ENCODE measurements at places on chromosomes 6 and 20. TPM values are rescaled to one million over a fixed set of nuclear protein-coding genes. Genes with fewer than 3 reads are reported as not detected.

Gene SSTR4
- not detected for total RNA-seq

DNA sequence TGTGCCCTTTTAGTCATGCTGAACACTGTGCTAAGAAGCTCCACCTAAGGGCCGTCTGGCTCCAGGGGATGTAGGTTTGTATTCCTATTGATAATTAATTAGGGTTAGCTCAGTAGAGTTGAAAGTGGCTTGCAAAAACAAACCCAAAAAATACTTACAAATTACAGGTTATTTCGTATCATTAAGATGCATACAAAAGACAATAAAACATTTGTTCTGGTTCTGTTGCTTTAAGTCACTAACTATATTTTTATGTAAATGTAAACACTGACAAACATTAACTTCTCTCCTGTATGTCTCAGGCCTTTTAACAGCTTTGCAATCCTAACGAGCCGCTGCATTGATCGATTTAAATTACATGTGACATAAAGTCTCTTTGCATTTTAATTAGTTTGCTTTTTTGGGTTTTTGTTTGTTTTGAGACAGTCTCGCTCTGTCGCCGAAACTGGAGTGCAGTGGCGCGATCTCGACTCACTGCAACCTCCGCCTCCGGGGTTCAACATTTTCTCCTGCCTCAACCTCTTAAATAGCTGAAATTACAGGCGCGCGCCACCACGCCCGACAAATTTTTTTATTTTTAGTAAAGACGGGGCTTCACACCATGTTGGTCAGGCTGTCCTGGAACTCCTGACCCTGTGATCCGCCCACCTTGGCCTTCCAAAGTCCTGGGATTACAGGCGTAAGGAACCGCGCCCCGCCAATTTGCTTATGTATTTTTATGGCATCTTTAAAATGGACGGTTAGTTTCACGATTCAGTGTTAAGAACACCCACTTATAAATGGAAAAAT lies 110.9 kb downstream of the HFE start:
- peak; percentile 75 for DNase-seq

DNA sequence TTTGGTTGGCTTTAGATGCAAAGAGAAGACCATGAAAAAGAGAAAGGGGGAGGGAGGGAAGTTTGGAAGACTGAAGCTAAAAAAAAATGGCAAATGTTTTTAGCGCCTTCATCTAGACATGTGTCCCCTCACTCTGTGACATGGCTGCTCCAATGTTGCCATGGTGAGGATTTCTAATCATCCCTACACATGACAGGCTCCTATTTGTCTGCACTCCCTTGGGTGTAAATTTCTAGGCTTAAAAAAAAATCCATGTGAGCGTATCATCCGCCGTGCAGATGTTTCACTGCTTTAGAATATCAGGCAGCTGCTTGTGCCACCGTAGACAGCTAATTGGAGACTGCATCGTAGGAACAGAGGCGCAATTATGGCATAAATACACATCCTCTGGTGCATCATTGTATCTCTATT lies 761.1 kb upstream of the MMS22L start:
- no peak for DNase-seq

Gene GHRH
- not detected for total RNA-seq

GRCh38 chr6:105824732-105825131 lies 261.4 kb upstream of the PRDM1 start:
- no peak for DNase-seq

DNA sequence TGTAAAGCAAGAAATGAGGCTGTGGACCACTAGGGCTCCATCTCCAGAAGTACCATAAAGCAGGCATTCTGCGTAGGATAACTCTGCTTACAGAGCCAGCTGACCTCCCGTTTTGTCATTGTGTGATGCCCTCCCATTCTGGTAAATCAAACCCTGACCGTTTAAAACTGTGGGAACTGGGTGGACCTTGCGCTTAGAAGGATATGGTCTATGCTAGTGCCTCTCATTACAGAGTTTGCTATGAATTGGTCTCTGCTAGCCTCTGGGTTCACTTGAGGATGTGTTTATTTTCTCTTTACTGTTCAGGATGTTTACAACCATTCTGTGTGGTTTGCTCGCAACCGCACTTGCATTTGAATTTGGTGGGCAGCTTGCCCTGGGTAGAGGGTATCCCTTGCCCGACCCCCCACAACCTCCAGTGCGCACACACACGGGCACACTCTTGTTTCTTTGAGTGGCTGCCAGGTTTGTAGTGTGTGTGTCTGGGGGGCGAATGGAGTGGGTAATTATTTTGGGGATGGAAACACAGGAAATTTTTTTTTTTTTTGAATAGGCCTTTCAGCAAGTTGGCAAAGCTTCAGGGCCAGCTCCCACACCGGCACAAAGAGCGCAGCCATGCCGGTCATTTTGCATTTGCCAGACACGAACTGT lies 198.3 kb downstream of the JARID2 start:
- no peak for DNase-seq

Gene TREML2
- not detected for total RNA-seq

GRCh38 chr6:14200047-14200446 lies 82.5 kb downstream of the CD83 start:
- DNase-seq, result no peak

Gene ME1
- 15.4 TPM for total RNA-seq

GRCh38 chr6:166259296-166259977 lies 48.8 kb downstream of the PRR18 start:
- no peak for DNase-seq

DNA sequence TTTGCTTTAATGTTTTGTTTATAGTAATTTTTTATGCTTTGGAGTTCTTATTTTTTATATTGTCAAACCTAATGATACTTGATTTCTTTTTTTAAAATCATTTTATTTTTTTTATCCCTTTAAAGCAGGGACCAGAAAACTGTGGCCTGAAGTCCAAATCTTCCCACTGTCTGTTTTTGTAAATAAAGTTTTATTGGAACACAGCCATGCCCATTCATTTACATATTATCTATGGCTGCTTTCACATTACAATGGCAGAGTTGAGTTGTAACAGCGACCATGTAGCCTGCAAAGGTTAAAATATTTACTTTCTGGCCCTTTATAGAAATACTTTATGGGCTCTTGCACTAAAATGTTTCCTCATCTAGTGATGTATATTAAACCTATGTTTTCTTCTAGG lies 42.3 kb downstream of the PPP1R16B start:
- no peak for DNase-seq

DNA sequence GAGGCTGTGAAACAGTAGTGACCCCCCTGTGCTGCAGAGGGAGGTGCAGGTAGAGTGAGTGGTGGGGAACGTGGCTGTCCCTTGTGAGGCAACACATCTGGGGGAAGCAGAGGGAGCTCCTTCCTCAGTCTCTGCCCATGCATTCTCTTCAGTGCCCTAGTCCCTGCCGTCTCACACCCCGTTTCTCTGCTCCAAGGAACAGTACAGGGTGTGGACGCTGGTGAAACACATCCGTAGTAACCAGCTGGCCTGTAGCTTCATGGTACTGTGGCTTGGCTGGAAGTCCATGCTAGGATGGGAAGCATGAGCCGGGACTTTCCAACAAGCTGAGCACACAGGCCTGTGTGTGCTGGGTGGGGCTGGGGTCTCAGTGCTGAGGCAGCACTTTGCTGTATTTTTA lies 25.4 kb upstream of the CST3 start:
- peak; percentile 24 for DNase-seq

Gene TSHZ2
- 0.13 TPM for total RNA-seq

- no peak for DNase-seq
Observed at GRCh38 chr6:100785982-100786381, 95.1 kb downstream of the ASCC3 start.

Gene DYNLT2
- 1.5 TPM for total RNA-seq

DNA sequence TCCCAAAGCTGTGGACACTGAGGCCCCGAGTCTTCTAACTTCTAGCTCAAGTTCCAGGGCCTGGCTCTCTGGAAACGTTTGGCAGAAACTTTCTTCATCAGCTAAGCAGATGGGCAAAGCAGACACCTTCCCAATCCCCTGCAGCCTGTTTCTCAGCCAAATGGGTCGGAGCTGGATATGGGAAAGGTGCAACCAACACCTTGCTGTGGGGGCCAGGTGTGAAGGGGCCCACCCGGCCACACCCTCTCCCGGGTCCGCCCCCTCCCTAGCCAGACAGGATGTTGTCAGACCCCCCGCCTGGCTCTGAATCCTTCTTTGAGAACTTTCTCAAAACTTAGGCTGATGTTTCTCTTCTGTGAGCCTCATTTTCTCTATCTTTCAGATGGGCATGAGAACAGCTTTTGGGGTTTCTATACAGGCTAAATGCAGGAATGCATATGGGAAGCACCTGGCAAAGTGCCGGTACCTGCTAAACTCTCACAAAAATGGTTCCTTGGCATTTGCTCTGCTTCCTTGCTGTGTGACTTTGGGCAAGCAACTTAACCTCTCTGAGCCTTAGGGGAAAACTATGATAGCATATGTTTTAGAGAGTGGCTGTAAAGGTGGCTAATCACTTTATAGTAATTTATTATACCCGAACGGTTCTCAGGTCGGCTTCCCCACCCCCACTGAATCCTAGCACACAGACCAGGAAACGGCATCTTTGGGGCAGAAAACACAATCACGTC lies 1.8 kb downstream of the SNAI1 start:
- DNase-seq, result no peak

Gene TMEM244
- not detected for total RNA-seq

DNA sequence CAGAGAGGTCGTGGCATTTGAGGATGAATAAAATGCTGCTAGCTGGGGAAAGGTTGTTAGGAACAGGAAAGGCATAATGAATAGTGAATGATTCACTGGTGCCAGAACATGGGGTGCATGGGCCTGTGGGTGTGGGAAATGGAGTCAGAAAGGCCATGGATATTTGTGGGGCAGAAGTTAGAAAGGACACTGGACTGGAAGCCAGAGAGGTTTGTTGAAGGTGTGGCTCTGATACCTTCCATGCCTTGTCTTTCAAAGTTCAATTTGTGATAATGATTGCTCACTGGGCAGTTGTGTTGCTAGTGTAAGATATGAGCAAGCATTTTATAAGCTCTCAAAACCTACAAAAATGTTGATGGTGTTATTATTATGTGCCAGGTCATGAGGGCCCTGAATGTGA lies 32.7 kb downstream of the LRRC1 start:
- DNase-seq, result no peak

Gene BPIFB4
- not detected for total RNA-seq

DNA sequence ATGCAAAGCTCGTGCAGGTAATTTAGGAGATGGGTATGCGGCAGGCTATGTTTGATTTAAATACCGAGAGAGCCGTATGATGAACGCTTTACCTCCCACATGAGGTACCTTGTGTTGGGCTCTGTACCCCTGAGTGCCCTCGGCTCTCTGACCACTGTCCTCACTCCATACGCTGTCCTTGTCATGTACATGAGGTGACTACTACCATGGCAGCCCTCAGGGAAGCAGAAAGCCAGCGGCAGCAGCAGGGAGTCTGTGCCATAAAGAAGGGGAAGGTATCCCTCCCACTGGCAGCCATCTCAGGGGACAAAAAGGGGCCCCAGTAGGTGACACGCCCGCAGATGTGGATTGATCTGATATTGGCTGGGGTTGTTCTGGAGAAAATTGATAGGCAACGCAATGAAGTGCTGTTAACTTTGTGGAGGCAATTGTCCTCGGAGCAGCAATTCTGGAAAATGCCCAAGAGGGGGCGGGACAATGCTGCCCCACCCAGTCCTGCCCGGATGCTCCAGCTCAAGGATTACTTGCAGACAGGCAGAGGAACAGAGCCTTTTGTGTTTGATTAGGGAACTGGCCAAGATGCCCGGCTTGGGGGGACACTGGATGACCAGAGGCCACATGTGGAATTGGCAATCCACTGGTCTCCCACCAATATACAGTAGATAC lies 38.0 kb upstream of the HSF2 start:
- no peak for DNase-seq
